ENCODE measurements at places on chromosomes 1 and 21. TPM values are rescaled to one million over a fixed set of nuclear protein-coding genes. Genes with fewer than 3 reads are reported as not detected.

- no peak for DNase-seq
These were observed 16.2 kb upstream of the WDR26 start for GRCh38 chr1:224450561-224451350.

- no peak for DNase-seq
These were observed 67.1 kb upstream of the TLR5 start for GRCh38 chr1:223209992-223210787.

GRCh38 chr1:67688526-67689219 is 3.7 kb downstream of the GADD45A start:
- DNase-seq: no peak

Gene LRRC53
- not detected for total RNA-seq

Gene SPRR4
- not detected for total RNA-seq

DNA sequence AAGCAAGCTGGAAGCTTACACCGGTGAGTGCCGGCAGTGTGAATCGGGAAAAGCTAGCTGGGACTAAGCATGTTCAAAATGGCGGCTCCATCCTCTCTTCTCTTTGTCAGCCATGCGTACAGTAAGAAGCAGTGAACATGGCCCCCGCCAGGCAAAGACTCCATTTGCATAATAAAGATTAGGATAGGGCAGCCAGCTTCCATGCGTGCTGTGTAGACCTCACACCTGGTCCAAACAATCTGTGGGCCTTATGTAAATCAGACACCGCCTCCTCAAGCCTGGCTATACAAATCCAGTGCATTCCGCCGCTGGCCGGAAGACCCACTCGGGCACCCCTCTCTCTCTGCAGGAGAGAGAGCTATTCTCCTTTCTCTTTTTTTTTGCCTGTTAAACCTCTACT is 150.3 kb downstream of the TIAM1 start:
- peak; percentile 44 for DNase-seq

DNA sequence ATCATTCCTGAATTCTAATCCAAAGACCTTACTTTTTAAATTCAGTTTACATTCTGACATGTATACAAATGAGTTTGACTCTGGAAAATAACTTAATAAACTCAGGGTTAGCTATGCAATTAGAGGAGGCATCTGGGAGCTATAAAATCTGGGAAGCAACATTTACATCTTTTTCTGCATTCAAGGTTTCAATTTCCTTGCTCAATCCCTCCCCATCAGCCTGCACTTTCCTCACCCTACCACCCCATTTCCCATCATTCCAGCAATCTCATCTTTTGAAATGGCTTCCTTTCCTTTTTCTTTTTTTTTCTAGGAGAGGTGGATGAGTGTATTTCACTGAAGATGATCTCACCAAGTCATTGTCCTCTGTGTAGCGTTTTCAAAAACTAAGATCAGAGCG is 65.3 kb upstream of the BEND5 start:
- no peak for DNase-seq

Gene AVPR1B
- total RNA-seq: not detected

GRCh38 chr1:114040273-114041015 is 61.2 kb downstream of the OLFML3 start:
- DNase-seq: no peak

GRCh38 chr1:94468708-94469107 is 50.5 kb downstream of the ABCD3 start:
- no peak for DNase-seq

GRCh38 chr1:200355801-200356200 is 54.0 kb downstream of the ZNF281 start:
- DNase-seq: no peak

DNA sequence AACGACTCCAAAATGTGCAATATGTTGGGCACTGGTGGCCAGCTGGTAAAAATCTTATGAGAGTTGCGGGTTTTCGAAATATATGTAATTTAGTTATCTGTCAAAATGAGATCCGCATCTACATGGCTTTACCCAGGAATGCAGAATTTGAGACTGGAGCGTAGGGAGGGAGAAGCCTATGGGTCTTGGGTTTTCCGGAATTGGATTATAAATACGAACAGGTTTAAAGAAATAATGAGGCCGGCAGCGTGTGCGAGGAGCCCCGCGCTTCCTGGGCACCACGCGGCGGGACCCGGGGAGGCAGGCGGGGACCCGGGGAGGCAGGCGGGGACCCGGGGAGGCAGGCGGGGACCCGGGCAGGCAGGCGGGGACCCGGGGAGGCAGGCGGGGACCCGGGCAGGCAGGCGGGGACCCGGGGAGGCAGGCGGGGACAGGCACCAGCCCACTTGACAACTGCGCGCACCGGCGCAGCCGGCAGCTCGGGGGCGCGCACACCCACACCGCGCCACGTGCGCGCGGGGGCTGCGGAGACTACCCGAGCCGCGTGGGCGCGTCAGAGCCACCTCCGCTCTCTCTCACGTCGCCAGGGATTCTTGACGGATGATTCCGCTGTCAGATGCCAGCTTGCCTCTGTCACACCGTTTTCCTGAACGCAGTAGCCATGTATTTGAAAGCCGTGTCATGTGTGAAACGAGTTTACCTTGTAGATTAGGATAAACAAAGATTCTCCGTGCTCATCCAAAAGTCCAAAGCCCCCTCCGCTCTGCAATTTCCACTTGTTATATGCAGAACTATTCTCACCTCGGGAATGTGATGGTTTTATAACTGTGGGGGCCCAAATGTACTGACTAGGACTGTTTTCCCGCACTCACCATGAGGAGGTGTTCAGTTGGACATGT is 54.3 kb upstream of the HNRNPU start:
- DNase-seq: no peak

DNA sequence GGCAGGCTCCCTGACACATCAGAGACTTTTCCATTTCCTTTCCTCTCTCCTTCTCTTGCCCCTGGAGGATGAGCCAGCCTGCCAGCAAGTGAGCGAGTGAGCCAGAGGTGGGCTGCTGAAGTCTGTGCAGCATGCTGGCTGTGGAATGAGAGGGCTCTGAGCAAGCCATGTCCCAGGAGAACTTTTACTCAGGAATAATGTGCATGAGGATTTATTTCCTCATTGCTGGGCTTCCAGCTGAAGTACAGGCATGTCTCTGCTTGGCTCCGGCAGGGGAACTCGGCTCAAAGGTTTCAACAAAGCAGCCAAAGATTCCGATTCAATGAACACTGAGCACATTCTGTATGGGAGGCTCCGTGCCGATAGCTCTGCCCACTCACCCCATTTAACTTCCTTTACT is 43.7 kb downstream of the UBIAD1 start:
- DNase-seq: no peak

Gene KANK4
- 0.11 TPM for total RNA-seq

DNA sequence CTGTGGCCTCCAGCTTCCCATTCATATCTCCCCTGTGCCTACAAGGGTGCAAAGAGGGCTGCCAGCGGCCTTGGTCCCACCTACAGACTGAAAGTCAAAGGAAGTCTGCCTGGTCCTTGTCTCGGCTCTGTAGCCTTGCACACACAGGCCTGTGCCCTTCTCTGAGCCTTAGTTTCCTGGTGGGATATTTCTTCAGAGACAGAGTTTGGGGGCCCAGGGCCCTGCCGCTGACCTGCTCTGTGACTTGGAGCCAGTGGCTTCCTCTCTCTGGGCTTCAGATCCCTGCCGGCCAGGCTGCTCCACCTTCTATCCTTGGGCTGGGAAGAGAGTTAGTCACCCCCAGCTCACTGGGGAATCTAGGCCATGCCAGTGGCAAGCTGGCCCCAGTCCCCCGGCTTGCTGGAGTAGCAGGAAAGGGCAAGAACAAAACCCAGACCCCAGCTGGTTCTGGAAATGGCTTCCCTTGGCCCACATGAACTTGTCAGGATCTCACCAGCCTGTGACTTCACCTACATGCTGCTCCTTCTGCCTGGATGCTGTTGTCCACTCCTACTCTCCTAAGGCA is 1.0 kb upstream of the TMEM61 start:
- no peak for DNase-seq

DNA sequence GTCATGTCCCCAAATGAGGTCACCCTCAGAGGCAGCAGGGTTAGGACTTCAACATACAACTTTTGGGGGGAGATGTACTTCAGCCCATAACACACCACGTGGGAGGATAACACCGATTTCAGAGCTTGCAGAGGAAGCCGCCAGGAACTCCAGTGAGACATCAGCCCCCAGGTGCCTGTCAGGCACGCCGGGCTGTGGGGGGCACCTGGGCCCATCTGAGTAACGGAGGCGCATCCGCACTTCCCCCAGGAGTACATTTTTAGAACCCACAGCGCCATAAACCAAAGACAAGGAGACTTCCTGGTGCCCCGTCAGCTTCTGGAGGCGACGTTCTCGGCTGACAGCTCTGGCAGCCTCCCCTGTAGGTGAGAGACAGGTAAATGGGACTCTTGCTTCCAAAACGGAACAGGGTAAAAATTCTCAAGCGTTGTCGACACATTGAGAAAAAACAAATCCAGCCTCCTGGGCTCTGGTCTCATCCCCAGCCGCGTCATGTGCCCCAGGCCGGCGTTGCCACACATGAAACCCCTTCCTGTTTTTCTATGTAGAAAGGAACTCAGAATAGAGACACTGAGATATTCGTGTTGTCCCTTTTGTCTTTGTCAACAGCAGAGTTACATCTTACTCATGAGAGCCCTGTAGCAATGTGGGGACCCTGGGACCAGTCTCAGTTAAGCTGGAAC is 93.3 kb downstream of the PDE9A start:
- no peak for DNase-seq

Gene TTLL10
- total RNA-seq: 0.79 TPM

Gene STUM
- total RNA-seq: 0.11 TPM

Gene MSH4
- total RNA-seq: 0.63 TPM

DNA sequence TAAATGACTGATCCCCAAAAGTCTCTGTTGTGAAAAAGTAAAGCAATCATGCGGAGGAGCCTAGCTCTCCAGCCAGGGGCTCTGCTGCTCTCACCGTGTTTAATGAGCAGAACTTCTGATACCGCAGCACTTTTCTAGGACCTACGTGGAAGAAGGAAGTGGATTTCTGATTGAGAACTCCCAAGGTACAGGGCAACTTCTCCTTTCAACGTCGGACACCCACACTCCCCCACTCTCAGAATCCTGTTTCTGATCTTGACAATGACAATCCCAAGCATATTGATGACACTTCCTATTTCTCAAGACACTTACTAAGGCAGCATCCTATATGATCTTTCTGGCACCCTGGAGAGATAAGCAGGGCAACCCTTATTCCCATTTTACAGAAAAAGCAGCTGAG is 78.4 kb downstream of the PROX1 start:
- no peak for DNase-seq

Gene KRTAP10-10
- total RNA-seq: not detected

- DNase-seq: no peak
These were observed 53.5 kb downstream of the SYT6 start for GRCh38 chr1:114100148-114100547.

DNA sequence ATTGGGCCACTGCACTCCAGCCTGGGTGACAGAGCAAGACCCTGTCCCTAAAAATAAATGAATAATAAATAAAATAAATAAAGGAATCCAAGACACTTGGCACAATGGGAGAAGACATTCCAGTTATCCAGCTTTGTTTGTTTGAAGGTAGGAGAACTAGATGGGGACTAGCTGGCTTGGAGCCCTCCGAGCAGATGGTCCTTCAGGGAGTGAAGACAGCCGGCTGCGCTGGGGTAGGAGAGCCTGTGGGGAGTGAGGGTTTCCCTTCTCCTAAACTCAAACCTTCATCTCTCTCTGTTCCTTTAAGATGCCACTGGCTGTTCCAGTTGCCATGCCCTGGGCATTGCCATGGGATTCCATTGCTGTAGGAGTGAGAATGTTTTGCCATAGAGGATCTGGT is 120.6 kb downstream of the NAV1 start:
- DNase-seq: no peak

DNA sequence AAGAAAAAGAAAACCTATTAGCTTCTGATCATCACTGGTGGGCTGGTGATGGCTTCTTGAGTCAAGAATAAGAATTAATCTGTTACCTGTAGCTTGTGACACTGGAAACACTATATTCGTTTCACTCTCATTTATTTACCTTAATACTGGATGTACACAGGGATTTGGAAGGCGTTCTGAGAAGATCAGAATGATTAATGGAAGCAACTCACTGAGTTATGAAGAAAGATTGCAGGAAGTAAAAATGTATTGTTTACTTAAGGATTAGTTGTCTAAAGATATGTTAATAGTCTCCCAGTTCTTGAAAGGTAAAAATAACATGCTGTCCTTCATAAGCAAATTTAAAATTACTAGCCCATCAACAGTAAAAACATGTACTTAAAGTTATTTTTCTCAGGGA is 644.9 kb upstream of the NCAM2 start:
- no peak for DNase-seq

DNA sequence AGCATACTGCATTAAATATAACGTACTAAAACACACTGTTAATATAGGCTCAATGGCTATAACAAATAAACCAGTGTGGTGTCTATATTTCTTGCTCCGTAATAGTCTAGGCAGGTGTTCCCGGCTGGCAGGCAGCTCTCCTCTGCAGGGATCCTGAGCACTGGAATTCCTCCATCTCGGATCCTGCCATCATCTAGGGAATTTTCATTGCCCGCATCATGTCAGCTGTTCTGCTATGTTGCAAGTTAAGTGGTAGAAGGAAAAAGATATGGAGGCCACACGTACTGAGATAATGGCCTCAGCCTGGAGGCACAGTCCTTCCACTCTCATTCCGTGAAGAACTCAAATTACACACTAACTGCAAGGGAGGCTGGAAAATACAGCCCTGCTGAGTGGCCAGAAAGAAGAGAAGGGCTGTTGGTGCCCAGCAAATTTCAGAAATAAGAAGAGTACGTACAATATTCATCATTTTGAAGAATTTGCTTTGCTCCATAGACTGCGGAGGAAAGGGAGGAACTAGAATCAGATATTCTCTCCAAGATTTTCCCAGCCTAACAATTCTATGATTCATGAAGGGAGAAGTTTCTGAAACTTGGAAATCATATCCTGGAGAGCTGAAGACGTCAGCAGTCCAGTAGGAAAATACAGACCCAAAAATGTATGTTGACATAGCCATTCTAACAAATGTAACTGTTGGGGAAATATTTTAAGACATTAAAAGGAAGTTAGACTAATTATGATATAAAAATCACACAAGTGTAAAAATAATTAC is 263.3 kb downstream of the MRPL39 start:
- DNase-seq: no peak

Gene CTSS
- not detected for total RNA-seq

DNA sequence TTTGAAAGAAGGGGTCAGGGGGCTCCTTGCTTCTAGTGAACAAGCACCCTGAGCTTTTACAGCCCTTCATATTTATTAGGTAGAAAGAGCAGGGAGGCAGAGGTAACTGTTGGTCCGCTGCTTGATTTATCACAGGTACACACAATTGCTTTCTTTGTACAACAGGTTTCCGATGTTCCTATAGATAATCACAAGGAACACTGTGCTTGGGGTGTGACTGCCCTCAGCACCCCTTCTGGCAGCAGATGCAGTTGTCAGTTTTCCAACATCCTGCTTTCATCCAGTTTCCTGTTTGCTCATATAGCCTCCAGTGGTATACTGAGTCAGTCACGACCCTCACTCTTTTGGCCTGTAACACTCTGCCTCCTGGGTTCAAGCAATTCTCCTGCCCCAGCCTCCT is 40.6 kb downstream of the SCP2 start:
- no peak for DNase-seq

All from H9 (cell line).